ENCODE measurements at places on chromosomes 1 and 21.

DNA sequence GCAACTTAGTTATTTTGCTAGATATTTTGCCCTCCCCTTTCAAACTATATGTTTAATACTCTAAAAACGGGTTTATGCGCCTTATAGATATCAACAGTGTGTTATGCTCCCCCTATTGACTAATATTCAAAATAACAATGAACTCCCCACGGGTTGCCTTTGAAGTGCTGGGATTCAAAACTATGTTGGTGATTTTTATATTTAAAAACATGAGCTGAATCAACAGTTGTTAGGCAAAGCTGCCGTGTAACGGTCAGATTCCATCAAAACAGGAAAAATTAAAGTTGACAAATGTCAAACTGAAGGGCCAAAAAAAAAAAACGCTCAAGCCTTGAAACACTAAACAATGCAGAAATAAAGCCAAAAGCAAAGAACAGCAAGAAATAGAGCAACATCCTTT lies 2.5 kb downstream of the TGFBR3 start:
- no peak for DNase-seq

DNA sequence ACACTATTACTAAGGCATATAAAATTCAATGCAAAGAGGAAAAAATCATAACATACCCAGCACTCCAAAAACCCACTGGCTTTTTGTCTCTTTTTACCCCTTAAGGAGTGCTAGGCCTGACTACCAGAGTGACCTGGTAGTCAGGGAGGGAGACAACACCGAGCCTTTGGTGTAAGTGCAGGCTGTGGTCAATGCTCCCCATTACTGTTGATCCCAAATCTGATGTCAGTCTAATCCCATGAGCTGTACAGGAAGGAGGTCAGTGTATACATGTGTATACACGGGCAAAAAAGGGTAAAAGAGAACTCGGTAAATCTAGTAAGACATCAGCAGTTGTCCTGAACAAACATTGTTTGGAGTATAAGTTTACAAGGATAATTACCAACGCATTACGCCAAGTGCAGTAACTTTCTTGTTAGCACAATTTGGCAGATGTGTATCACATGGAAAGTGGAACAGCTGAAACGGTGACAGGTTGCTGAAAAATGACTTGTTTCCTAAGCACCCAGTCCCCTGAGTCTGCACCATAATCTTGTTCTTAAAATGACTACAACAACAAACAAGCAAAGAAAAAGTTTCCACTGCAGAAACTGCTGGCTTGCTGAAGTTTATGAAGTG lies 217.9 kb downstream of the KCNH1 start:
- DNase-seq: no peak

DNA sequence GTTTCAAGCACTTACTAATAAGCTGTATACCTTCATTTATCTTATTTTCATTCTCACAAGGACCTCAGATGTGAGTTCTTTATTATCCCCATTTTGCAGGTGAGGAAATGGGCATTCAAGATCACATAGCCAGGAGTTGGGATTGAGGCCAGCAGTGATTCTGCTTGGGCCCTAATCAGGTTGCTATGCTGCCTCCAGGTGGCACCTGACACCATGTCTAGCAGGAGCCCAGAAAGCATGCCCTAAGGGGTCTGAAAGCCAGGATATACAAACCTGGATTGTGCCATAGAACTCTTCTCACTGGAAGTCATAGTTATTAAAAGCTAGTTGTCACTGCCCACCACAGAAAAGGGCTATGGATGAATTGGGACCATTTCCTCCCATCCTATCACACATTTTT lies 61.1 kb downstream of the FYB2 start:
- no peak for DNase-seq

GRCh38 chr1:232183802-232184201 lies 446.1 kb downstream of the SIPA1L2 start:
- DNase-seq: no peak
